ENCODE measurements at places on chromosomes 6 and 20.

DNA sequence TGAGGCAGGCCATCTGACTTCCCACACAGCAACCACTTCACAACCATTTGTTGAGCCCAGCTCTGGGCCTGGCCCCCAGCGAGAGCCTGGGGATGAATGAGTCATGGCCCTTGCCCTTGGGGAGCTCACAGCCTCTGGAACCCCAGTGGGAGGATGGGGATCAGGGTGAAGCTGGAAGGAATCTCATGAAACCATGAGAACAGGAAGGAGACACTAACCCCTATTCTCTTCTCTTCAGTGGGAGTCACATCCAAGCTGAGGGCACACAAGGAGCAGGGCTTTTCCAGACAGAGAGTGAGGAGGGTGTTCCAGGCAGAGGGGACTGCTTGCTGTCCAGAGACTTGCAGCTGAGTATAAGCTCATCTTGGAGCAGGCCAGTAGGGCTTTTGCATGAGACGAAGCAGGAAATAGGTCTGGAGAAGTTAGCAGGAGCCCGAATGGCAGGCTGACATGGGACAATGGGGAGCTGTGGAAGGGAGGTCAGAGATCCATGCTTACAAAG lies 7.5 kb downstream of the FOXS1 start:
- peak; percentile 54 for DNase-seq

DNA sequence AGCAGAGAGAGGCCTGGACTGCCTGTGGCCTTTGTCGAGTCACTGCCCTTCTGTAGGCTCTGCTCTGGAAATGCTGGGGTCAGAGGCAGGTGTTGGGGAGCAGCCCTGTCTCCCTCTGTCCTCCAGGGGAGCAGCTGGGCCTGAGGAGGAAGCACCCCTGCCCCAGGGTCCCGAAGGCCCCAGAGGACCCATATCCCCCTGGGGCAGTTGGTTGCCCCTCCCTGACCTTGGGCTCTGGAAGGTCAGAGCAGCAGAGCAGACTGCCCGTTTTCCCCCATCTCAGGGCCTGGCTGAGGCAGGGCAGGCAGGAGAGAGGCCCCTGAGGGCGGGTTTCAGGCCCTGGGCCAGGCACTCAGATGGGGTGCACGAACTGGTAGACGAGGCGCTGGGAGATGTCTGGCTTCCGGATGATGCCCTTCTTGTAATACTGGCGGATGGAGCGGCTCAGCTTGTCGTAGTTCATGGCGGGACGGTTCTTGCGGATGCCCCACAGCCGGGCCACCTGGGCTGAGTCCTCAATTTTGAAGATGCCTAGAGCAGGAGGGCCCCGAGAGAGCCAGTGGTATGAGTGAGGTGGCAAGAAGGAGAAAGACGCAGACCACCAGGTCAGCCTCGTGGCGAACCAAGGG lies 18.1 kb downstream of the SPDEF start:
- DNase-seq, result no peak

DNA sequence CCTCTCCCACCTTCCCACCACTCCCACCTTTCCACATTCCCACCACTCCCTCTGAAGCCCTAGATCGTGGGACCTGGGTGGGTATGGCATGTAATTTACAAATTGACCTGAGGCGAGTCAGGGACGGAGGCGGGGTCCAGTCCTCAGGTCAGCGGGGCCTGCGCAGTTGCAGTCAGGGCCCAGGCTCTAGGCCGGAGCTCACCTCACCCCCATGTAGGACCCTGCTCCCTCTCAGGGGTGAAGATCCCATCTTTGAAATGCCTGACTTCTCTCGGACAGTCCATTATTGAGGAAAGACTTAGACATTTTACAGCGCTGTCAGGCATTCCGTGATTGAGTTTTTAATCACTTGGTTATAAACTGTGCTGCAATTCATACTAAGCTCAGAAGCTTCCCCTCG lies 10.5 kb downstream of the THBS2 start:
- DNase-seq, result no peak

- no peak for DNase-seq
Measured at GRCh38 chr6:166949528-166950442, 6.6 kb downstream of the RNASET2 start.

Data from fibroblast of pulmonary artery (primary cell).